ENCODE measurements at places on chromosomes 2 and 18.

- no peak for DNase-seq
These were observed 3.0 kb upstream of the OSBPL1A start for GRCh38 chr18:24400587-24400986.

- DNase-seq, result peak; percentile 25
These were observed 97.1 kb downstream of the PRPF40A start for GRCh38 chr2:152620208-152620607.

DNA sequence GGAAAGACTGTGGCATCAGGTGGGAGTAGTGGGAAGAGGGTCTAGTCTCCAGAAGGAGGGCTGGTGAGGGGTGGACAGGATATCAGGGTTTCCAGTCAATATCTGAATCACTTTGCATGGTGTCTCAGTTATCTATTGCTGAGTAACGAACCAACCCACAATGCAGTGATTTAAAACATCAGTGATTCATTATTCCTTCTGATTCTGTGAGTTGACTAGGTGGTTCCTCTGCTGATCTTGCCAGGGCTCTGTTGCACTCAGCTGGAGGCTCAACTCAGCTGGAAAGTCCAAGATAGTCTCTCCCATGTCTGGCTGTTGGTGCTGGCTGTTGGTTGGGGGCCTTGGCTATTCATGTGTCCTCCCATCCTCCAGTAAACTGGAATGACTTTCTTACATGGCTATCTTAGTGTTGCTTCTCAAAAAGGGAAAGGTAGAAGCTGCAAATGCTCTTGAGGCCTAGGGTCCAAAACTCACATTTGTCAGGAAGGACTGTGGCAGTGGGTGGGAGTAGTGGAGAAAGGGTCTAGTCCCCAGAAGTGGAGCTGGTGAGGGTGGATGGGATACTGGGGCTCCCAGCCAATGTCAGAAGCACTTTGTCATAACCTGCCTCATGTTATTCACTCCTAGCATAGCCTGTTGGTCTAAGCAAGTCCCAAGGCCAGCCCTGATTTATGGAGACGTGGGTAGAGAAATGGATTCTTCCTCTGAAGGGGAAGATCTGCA is 13.9 kb downstream of the IL1F10 start:
- no peak for DNase-seq

DNA sequence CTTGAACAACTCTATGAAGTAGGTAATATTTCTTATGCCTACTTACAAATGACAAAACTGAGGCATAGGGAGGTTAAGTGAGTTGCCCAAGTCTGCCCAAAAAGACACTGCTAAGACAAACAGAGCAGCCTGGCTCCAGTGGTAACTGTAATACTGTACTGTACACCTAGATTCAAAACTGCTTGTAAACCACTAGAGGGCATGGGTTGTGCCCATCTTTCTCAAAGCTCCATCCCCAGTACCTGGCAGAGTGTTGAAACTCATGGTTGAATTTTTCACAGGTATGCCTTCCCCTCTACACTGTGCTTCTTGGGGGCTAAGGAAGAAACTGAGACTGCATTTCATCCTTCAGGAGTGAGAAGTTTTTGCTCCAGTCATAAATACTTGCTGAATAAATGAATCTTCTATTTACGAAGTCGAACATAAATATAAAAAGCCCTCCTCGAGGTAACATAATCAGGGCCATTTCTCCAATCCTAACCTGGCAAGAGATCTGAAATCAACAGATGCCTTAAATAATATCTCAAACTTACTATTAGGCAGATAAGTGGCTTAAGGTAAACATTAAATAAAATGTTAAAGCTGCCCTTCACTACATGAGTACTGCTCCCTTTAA is 2.0 kb downstream of the PPP4R1 start:
- DNase-seq, result peak; percentile 61

DNA sequence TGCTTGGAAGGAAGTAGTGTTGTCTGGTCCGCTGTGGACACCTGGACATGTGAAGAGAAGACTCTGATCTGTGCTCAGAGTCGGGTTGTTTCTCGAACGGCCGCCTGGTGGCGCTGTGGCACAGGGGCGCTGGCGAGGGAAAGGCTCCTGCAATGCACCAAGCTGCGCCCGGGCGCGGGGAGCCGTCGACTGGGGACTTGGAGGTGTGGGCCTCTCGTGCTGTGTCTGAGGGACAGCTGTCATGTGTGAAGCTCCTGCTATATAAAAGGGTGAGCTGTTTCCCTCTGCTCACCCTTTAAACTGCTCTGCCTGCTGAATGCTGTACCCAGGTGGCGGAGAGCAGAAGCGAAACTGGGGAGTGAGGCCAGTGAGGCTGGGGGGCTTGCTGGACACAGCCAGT is 44.0 kb downstream of the GNAL start:
- DNase-seq, result peak; percentile 50

- peak; percentile 48 for DNase-seq
These were observed 146.7 kb downstream of the MYO3B start for GRCh38 chr2:170324640-170325046.
